ENCODE measurements at places on chromosomes 7 and 10. TPM values are rescaled to one million over a fixed set of nuclear protein-coding genes. Genes with fewer than 3 reads are reported as not detected.

The AKR1C4 gene
- not detected for total RNA-seq

The HOXA13 gene
- total RNA-seq: not detected

The FRG2B gene
- total RNA-seq: not detected

The TUBAL3 gene
- 0.36 TPM for total RNA-seq

The STEAP1 gene
- 1.2 TPM for total RNA-seq

The PDE6C gene
- total RNA-seq: not detected

The TBXAS1 gene
- total RNA-seq: 3.9 TPM

The WNT2 gene
- 0.14 TPM for total RNA-seq

The SEPTIN7 gene
- 187 TPM for total RNA-seq

The C10orf105 gene
- total RNA-seq: 0.05 TPM

The RADIL gene
- total RNA-seq: 4.5 TPM

The CYP2C19 gene
- not detected for total RNA-seq

The NPC1L1 gene
- 0.19 TPM for total RNA-seq

The ZPBP gene
- not detected for total RNA-seq

The FGL2 gene
- 10.6 TPM for total RNA-seq

The SFRP4 gene
- total RNA-seq: 2.1 TPM

The SLC16A12 gene
- total RNA-seq: 2.0 TPM

The SLC13A4 gene
- 0.44 TPM for total RNA-seq

The EFCAB10 gene
- total RNA-seq: not detected

The H2BK1 gene
- not detected for total RNA-seq

The BTAF1 gene
- total RNA-seq: 11.7 TPM

The ZEB1 gene
- 85.4 TPM for total RNA-seq

The DKK1 gene
- total RNA-seq: not detected

The SPDYE2 gene
- not detected for total RNA-seq

The NPY gene
- not detected for total RNA-seq

The HMX3 gene
- not detected for total RNA-seq

The FAM25G gene
- total RNA-seq: not detected

The CCDC146 gene
- total RNA-seq: 4.7 TPM

The CTNNA3 gene
- 159 TPM for total RNA-seq

The TFR2 gene
- total RNA-seq: 0.25 TPM

The ZNF853 gene
- 15.0 TPM for total RNA-seq

The ANKRD61 gene
- total RNA-seq: not detected

The ARMC3 gene
- total RNA-seq: not detected

The CAV1 gene
- 266 TPM for total RNA-seq

The LRRTM3 gene
- total RNA-seq: not detected

The CHST3 gene
- 18.0 TPM for total RNA-seq

The TMEM140 gene
- 23.3 TPM for total RNA-seq

The PIK3AP1 gene
- total RNA-seq: 5.4 TPM

The NPTX2 gene
- 2.3 TPM for total RNA-seq

The AKR1D1 gene
- not detected for total RNA-seq

The ZFYVE27 gene
- total RNA-seq: 13.2 TPM

The SPDYE17 gene
- not detected for total RNA-seq

The ANAPC16 gene
- total RNA-seq: 256 TPM

The EGR2 gene
- total RNA-seq: 0.52 TPM

The MKX gene
- 0.22 TPM for total RNA-seq

The IRF5 gene
- 2.2 TPM for total RNA-seq

The FAM200A gene
- 6.4 TPM for total RNA-seq

The ELOVL3 gene
- total RNA-seq: not detected
